Pulmonary artery endothelial cell (primary cell): ENCODE measurements at places on chromosomes 11 and 22.

GRCh38 chr11:60872961-60873524 lies 5.7 kb downstream of the ZP1 start:
- DNase-seq: no peak

DNA sequence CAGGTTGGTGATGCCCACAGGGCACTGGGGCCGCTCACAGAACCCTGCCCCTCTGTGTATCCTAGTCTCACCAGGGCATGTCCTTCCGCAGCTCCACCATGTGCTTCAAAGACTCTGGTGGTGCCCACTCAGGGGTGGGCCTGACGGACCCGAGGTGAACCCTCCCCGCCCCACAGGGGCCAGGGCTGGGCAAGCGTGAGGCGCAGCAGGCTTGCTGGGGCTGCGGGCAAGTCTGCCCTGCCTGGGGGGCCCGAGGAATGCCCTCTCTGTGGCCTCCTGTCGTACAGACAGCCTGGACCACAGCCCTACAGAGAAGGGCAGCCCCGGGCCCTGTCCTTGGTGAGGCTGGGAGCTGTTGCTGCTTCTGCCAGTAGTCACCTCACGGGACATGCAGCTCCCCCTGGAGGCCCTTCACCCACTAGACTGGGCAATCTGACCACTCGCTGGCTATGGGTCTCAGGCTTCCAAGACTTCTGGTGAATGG lies 40.2 kb downstream of the TBX1 start:
- DNase-seq: no peak

DNA sequence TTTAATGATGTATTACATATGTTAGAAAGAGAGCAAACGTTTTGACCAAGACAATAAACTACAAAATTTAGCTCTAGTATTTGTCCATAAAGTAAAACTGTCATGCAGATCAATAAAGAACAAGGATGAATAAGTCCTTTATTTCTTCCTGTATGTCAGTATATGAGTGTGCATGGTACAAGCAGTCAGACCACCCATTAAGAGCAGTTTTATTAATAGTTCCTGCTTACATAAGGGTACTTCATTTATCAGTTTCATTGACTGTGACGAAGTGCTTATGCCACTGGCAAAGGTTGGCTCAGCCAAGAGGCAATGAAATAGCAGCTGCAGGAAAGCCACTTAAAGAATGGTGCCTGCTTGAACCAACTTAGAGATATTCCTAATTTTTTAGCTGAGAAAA lies 913.0 kb upstream of the CNTN5 start:
- DNase-seq: no peak

GRCh38 chr11:66887526-66887925 lies 30.7 kb downstream of the LRFN4 start:
- DNase-seq: no peak

- no peak for DNase-seq
Observed at GRCh38 chr11:69024509-69024908, 11.5 kb upstream of the MRGPRF start.

DNA sequence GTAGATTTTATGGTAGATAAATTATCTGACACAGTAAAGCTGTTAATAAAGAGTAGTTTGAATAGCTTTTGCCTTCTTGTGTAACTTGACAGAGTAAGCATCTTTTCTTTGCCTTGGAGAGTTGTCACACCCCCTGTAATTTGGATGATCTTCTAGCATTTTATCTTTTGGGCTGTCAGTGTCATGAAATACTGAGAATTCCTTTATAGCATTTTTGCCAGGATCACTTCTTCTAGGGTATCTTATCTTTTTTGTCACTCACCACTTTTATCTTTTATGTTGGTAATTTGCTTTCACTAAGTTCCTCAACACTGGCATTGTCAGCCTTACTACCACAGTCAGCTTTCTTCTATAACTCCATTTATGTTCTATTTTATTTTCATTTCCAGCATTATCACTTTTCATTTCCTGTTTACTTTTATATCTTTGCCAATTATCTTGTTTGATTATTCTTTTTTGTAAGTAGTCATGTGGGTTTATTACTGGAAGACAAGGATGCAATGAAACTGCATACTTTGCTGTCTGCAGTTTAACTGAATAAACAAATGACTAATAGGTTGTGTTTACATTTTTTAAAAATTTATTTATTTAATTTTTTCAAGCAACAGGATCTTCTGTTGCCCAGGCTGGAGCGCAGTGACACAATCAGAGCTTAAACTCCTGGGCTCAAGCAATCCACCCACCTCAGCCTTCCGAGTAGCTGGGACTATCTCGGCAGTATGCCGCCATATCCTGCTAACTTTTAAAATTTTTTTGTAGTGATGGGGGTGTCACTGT lies 28.1 kb upstream of the ACAT1 start:
- no peak for DNase-seq

DNA sequence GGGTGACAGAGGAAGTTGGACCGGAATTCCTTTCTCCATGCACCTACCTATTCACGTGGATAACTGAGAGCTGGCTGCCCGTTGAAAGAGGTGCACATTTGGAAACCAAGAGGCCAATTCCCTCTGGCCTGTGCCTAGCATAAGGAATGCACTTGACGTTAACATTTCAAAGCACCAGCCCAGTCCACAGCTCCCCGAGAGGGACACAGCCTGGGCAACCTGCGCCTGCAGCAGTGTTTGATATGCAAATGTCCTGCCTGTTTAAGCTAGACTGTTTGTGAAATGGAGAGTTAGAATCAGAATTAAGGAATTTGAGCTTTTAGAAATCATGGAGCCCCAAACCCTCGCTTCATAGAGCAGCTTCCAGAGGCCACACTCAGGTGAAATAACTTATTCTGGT lies 126.1 kb downstream of the DSCAML1 start:
- DNase-seq: no peak

GRCh38 chr22:20225693-20225966 lies 42.5 kb downstream of the RTN4R start:
- no peak for DNase-seq

- DNase-seq: no peak
Observed at GRCh38 chr22:46262449-46263215, 511 bp downstream of the PKDREJ start.
